Heart right ventricle (tissue), 16 donors: ENCODE measurements at places on chromosomes 6 and 20. TPM values are rescaled to one million over a fixed set of nuclear protein-coding genes. Genes with fewer than 3 reads are reported as not detected.

DNA sequence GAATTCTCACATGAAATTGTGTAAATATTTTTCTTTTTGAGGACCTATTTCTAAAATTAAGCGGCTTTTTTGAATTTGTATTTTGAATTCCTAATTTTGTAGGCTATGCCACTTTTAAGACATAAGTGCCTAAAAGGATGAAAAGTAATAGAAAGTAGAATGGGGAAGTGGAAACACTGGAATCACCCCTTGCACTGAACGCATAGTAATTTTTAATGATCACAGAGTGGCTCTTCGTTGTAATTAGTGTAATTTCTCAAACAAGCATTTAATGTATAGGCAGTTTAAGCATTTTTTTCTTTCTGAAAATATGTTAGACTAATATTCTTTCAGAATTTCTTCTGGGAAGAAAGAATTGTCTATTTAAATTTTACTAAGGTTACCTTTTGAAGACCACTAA, 73.2 kb downstream of the ARID1B start:
- H3K36me3 ChIP-seq: no peaks in the 10 kb centered on the region
- H3K4me1 ChIP-seq: peaks cover 82% of the 10 kb centered on the region
- no peak overlapping the region for H3K4me3 ChIP-seq
- no peaks in the 10 kb centered on the region for H3K27me3 ChIP-seq

DNA sequence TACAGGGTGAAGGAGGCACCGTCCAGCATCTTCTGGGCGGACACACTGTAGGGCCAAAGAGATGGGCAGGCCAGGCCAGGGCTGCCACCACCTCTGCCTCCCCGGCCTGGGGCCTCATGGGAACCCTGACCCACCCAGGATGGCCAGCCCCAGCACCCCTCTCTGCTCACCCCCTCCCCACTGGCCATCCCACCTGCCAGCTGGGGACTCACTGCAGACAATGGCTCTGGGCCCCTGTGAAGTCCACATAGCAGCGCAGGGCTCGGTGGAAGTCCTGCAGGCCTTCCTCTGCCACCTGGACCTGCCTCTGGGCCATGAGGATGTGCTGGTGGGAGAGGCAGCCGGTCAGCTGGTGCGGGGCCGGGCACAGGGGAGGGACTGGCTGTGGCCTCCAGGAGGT, 3.6 kb upstream of the C20orf144 start:
- H3K4me1 ChIP-seq: peaks cover 11% of the 10 kb centered on the region
- no peak overlapping the region for H3K4me3 ChIP-seq
- no peaks in the 10 kb centered on the region for H3K36me3 ChIP-seq
- no peaks in the 10 kb centered on the region for H3K27me3 ChIP-seq
- no peak overlapping the region for H3K27ac ChIP-seq

DNA sequence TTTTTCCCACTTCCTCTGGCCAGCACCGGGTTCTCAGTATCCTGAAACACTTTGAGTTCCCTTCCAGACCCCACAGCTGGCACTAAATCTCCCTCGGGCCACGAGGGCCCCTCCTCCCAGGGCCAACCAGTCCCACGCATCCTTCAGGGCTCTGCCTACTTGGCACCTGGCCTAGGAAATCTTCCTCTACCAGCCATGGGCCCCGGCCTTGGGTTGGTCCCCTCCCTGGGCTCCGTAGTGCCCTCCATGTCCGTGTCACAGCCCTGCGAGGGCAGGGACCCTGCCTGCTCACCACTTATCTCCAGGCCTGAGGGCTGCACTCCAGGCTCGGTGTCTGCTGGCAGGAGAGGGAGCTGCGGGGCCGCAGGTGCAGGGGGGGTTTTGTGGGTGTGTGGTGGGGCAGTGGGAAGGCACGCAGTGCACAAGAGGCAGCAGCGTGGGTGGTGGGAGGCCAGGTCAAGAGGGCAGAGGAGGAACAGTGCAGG, 48.8 kb upstream of the CDH22 start:
- no peak for DNase-seq
- H3K27me3 ChIP-seq: no peaks in the 10 kb centered on the region
- H3K36me3 ChIP-seq: no peaks in the 10 kb centered on the region
- no peak overlapping the region for H3K27ac ChIP-seq

ADAM33 gene
- total RNA-seq: 5.2 TPM

DNA sequence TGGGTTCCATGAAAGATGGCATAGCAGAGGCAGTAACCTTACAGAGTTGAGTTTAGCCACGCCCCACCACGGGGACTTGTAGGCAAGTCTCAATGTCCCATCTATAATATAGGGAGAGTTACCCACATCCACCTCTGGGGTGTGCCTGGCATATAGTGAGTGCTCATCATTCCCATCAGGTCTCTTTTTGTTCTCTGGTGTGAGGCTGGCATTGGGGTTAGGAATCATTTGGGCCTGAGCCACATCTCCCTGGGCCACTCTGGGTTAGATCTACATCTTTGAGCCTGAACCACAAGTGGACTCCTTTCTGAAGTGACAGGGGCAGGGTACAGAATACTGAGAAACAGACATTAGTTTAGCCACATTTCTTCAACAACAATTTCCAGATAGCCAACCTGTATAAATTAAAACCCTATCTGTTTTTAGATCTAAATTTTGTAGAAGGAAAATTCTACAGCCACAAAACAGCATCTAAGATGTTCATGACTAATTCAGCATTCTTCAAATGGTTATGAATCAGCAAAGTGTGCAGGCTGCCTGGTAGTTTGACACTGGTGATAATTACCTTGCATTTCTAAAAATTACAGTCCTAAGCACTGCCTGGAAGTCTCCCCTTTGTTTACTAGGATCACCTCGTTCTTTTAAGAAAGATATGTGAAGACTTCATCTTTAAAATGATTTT, 20.1 kb downstream of the RNF24 start:
- no peak overlapping the region for H3K27ac ChIP-seq
- no peaks in the 10 kb centered on the region for H3K36me3 ChIP-seq
- no peaks in the 10 kb centered on the region for H3K27me3 ChIP-seq
- H3K4me1 ChIP-seq: peaks cover 56% of the 10 kb centered on the region
- no peak for DNase-seq
- H3K4me3 ChIP-seq: no peak overlapping the region

OR2B6 gene
- not detected for total RNA-seq

EYA4 gene
- 25.5 TPM for total RNA-seq

OPRL1 gene
- total RNA-seq: 0.66 TPM

TFAP2D gene
- not detected for total RNA-seq

DNA sequence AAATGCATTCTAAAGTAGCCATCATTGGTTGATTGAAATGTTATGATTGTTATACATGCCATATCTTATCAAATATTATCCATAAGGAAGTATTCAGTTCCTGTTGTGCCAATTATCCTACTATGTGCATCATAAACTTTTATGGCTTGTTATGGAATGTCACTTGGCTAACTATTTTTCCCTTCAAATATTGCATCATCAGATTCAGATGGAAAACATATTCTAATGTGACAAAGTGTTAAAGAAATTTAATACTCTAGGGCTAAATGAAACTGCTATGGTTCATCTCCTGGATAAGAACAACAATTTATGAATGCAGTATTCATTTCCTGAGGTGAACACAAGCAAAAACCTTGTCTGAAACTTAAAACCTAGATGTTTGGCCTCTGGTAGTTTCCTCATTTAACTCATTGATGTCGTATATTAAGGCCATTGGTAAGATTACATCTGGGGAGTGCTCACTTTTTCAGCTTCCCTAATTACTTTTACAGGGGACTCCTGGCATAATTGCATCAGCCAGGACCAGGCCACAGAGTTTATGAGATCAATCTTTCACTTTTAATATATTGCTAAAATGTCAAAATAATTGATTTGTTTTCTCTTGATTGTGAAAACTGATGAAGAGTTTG, 134.9 kb upstream of the CEP162 start:
- H3K36me3 ChIP-seq: no peaks in the 10 kb centered on the region
- no peaks in the 10 kb centered on the region for H3K4me1 ChIP-seq
- no peak overlapping the region for H3K27ac ChIP-seq
- no peaks in the 10 kb centered on the region for H3K27me3 ChIP-seq

DNA sequence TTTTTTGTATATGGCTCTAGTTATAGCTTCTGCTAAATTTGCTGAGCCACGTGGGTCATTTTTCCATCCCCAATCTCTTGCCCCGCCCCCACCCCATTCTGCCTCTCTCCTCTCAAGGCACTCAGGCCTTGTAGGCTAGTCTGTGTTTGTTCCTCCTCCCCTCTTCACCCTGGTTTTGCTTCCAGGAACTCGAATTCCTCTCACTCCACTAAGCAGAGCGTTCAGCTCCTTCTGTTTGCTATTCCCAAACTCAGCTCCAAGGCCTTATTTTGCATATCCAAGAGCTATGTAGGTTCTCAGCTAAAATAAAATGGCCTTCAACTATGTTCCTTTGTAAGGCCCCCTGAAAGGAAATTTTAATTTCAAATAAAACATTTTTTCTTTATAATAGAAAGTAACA, 1293.7 kb downstream of the EPHA7 start:
- no peak overlapping the region for H3K4me3 ChIP-seq
- DNase-seq: no peak
- H3K27ac ChIP-seq: no peak overlapping the region
- no peaks in the 10 kb centered on the region for H3K27me3 ChIP-seq
- H3K4me1 ChIP-seq: no peaks in the 10 kb centered on the region
- H3K36me3 ChIP-seq: no peaks in the 10 kb centered on the region

DNA sequence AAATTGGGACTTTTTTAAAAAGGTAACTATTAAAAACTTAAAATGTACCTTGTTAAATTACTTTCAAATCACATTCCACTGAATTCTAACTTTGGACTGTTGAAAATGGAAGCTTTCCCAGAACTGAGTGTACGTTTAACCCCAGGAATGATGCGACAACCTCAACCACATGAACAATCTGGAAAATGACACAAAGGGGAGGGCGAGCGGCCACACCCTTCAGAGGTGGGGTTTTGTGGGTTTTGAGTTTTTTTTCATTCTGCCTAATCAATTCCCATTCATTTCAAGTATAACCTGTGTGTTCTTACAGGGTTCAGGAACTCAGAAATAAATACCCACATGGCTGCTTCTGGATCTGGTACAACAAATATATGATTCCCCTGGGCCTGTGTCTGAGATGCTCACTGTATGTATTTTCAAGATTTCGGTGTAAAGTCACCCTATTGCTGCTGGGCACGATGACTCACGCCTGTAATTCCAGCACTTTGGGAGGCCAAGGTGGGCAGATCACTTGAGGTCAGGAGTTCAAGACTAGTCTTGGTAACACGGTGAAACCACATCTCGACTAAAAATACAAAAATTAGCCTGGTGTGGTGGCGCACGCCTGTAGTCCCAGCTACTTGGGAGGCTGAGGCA, 21.6 kb downstream of the CNKSR3 start:
- no peaks in the 10 kb centered on the region for H3K36me3 ChIP-seq
- H3K4me3 ChIP-seq: no peak overlapping the region
- no peak overlapping the region for H3K27ac ChIP-seq
- H3K4me1 ChIP-seq: peaks cover 3% of the 10 kb centered on the region
